ENCODE measurements at places on chromosomes 7 and 10.
A peak's percentile ranks its signal among the peaks of the same experiment; 100 is the strongest.

DNA sequence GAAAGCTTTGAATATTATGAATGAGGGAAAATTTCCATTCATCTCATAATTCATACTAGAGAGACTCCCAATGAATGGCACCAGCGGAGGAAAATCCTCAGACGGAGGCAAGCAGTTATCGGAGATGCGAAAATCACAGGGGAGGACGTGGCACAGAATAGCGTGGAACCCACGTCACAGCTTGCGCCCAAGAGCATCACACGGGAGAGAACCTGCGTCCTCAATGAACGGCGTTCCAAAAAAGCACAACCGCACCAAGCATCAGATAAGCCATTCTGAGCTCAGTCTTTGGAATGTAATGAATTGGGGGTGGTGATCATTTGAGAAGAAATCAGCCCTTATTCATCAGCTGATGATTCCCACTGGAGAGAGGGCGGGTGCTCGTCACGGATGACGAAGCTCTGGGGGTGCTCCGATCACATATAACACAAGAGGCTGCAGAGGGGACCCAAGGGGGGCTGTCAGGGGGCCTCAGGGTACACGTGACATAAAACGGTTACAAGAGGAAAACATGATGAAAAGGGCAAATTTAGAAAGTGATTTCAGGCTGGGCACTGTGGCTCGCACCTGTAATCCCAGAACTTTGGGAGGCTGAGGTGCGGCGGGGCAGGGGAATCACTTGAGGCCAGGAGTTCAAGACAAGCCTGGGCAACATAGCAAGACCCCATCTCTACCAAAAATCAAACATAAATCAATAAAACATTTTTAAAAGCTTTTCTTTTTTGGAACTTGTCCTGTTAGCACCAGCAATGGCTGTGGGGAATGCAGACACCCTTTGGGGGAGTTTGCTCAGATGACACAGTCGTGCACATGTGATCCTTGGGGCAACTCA is 33.8 kb upstream of the FIS1 start:
- peaks cover 5% of the 10 kb centered on the region for H3K27me3 ChIP-seq
- H3K36me3 ChIP-seq, result no peaks in the 10 kb centered on the region
- peak overlapping the region; percentile 18 for H3K27ac ChIP-seq
- DNase-seq, result no peak
- peaks cover 7% of the 10 kb centered on the region for H3K4me1 ChIP-seq
- no peak overlapping the region for H3K4me3 ChIP-seq

DNA sequence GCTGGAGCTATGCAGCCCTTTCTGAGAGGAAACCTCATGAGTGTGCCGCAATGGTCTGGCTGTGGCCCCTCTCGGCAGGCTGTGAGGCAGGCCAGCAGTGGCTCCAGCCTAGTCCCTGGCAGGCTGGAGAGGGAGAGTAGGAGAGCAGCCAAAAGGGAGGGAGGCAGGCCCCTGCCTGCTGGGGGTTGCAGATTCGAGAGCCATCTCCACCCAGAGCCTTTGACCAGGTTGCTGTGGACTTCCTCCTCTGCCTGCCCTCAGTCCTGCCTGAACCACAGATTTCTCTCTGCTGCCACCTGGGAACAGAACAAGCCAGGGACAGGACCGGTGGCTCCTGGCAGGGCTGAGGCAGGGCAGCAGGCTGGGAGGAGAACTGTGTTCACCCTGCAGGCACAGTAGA is 13.9 kb downstream of the PAX2 start:
- H3K36me3 ChIP-seq, result no peaks in the 10 kb centered on the region
- no peak for DNase-seq
- no peak overlapping the region for H3K27ac ChIP-seq
- peaks cover 77% of the 10 kb centered on the region for H3K27me3 ChIP-seq
- H3K4me1 ChIP-seq, result no peaks in the 10 kb centered on the region

GRCh38 chr7:101124376-101125056 is 2.4 kb upstream of the SERPINE1 start:
- H3K4me1 ChIP-seq, result peaks cover 44% of the 10 kb centered on the region
- H3K27ac ChIP-seq, result peak overlapping the region; percentile 82

DNA sequence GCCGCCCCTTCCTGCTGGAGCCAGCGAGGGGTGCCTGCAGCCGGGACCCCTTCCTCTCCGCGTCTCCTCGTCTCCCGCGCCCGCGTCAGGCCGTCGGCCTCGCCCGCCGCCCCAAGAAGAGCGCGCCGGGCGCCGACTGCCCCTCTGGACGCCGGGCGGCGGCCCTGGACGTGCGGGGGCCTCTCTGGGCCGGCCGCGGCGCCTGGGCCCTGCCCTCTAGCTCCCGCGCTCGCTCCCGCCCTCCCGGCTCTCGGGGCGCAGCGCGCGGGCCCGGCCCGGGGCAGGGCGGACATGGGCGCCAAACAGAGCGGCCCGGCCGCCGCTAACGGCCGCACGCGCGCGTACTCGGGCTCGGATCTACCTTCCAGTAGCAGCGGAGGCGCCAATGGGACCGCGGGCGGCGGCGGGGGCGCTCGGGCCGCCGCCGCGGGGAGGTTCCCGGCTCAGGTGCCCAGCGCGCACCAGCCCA is 704 bp downstream of the ZNRF2 start:
- H3K4me1 ChIP-seq, result peaks cover 45% of the 10 kb centered on the region
- peaks cover 11% of the 10 kb centered on the region for H3K36me3 ChIP-seq
- H3K27ac ChIP-seq, result no peak overlapping the region
- DNase-seq, result no peak
- H3K4me3 ChIP-seq, result peak overlapping the region; percentile 78

DNA sequence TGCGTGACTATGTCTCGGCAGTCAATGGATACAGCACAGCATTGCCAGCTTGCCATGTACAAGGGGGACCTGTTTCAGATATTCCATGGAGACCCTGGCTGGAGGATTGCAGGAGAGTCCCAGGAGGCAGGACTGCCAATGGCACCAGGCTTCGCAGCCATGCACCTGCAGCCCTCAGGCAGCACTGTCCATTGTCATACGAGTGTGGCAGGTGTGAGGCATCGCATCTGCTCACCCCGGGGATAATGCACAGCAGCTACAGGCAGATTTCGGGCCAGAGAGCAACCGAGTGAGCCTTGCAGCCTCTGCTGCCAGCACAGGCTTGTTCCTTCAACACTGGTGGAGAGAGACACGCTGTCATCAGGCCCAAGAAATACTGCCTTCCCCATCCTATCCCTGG is 415.1 kb downstream of the PAXIP1 start:
- DNase-seq, result no peak
- H3K27me3 ChIP-seq, result no peaks in the 10 kb centered on the region
- H3K27ac ChIP-seq, result no peak overlapping the region
- no peaks in the 10 kb centered on the region for H3K4me1 ChIP-seq

DNA sequence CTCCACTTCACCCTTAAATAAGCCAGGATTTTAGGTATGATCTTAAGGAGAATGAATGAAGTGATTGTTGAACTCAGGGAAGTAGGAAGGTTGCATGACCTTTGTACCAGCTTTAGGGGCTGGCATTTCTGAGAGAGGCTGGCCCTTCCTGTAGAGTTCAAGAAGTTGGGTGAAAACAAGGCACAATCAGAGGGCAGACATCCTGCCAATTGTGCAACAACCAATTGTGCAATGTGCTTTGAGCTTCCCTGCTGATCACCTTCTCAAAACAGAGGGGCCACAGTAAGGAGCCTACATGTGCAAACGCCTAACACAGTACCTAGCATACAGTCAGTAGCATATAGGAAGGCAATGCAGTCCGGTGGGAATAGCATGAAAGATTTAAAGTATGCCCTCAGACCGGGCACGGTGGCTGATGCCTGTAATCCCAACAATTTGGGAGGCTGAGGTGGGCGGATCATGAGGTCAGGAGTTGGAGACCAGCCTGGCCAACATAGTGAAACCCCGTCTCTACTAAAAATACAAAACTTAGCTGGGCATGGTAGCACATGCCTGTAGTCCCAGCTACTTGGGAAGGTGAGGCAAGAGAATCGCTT is 5.4 kb downstream of the CPVL start:
- no peak overlapping the region for H3K4me3 ChIP-seq
- no peak overlapping the region for H3K27ac ChIP-seq
- no peak for DNase-seq

- peaks cover 22% of the 10 kb centered on the region for H3K4me1 ChIP-seq
- peaks cover 2% of the 10 kb centered on the region for H3K36me3 ChIP-seq
- no peak overlapping the region for H3K4me3 ChIP-seq
- no peaks in the 10 kb centered on the region for H3K27me3 ChIP-seq
Measured at GRCh38 chr10:3925184-3925583, 140.2 kb upstream of the KLF6 start.

DNA sequence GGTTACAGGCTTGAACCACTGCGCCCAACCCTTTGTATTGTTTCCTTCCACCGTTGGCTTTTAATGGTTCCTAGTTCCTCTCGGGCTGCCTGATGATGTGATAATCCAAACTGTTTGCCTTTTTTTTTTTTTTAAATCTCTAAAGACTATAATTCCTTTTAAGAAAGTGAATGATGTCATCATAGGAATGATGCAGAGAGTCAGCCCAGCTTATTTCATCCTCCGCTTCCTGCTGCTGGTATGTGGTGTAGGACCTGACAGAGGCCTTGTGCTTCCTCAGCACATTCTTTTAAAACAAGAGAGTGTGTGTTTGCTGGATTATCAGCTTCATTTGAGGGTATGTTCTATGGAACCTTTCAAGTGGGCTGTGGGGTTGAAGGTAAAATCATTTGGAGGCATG is 241.4 kb downstream of the LRMDA start:
- H3K4me1 ChIP-seq, result no peaks in the 10 kb centered on the region
- peaks cover 3% of the 10 kb centered on the region for H3K27me3 ChIP-seq
- H3K36me3 ChIP-seq, result no peaks in the 10 kb centered on the region
- H3K4me3 ChIP-seq, result no peak overlapping the region
- DNase-seq, result no peak

DNA sequence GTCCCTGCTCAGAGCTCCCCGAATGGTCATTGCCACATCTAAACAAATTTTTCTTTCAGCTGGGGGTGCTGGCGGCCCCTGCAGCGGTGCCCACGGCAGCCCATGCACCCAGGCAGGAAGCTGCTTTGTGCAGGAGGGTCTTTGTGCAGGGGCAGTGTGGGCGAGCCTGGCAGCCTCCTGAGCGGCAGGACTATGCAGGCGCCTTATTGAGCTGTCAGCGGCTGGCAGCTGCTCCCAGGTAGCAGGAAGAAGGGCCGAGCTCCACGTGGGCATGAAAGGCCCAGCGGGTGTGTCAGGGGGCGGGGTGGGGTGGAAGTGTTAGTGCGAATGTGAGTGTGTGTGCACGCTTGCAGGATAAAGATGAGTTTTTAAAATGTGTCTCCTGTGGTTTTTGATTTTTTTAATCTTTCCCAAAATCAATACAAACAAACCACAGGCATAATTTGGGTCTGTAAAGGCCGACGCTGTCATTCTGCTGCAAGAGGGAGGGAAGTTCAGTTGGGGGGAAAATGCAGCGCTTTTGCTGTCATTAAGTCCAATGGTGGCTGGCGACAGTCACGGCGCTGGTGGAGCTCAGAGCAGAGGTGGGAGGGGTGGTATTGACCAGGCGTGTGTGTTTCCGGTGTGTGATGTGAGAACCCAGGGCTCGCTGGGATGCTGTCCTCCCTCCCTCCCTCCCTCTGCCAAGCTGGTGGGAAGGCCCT is 83.9 kb downstream of the LHPP start:
- H3K27ac ChIP-seq, result no peak overlapping the region
- H3K4me1 ChIP-seq, result no peaks in the 10 kb centered on the region
- H3K4me3 ChIP-seq, result no peak overlapping the region

DNA sequence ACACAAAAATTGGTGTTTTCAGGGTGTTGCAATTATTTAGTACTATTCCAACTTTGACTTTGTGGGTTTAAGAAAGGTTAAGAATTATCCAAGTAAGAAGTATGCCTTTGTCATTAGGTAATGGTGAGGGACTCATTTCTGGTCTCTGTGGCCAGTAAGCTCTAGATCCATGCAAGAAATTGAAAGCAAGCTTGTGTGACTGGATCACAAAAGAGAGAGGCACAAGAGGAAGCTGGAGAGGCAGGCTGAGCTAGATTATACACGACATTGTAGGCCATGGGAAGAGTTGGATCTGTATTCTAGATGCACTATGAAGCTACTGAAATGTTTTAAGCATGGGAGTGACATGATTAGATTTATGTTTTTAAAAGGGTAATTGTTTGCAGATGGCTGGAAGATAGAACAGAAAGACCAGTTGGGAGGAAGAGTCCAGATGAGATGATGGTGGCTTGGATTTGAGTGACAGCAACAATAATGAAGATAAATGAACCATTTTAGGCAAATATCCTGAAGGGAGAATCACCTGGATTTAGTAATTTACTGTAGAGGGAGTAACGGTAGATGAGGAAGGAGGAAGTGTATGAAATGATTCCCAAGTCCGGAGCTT is 50.0 kb downstream of the CALD1 start:
- H3K4me3 ChIP-seq, result no peak overlapping the region
- H3K27ac ChIP-seq, result no peak overlapping the region
- no peaks in the 10 kb centered on the region for H3K36me3 ChIP-seq
- DNase-seq, result no peak
- no peaks in the 10 kb centered on the region for H3K4me1 ChIP-seq

GRCh38 chr7:29329686-29330085 is 135.1 kb downstream of the CHN2 start:
- peaks cover 13% of the 10 kb centered on the region for H3K27me3 ChIP-seq
- H3K36me3 ChIP-seq, result no peaks in the 10 kb centered on the region
- H3K4me3 ChIP-seq, result no peak overlapping the region
- no peak overlapping the region for H3K27ac ChIP-seq
- DNase-seq, result no peak

GRCh38 chr7:98398567-98399372 is 2.1 kb downstream of the BAIAP2L1 start:
- peaks cover 9% of the 10 kb centered on the region for H3K4me1 ChIP-seq
- no peak overlapping the region for H3K4me3 ChIP-seq
- no peaks in the 10 kb centered on the region for H3K36me3 ChIP-seq
- DNase-seq, result no peak
- peaks cover 29% of the 10 kb centered on the region for H3K27me3 ChIP-seq

DNA sequence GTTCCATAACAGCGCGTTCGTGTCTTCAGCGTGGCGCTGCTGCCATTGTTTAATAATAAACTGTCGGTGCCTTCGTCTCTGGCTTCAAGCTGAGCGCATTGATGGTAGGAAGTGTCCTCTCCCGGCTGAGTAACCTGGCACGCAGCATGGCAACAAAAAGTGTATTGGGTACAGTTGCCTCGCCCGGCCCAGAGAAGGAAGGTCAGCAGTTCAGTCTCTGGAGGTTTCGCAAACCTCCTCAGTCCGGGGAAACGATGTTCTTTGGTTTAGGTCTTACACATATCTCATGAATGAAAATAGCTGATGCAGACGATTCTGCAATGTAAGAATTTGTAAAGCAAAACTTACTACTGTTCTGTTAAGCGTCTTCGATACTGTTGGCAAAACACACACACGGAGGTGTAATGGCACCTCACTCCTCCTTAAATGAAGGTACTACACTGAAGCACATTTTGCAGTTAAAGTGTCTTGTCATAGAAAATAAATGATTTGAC is 739 bp upstream of the CCDC186 start:
- peak overlapping the region; percentile 84 for H3K27ac ChIP-seq
- H3K36me3 ChIP-seq, result peaks cover 10% of the 10 kb centered on the region
- H3K4me3 ChIP-seq, result peak overlapping the region; percentile 95
- peaks cover 12% of the 10 kb centered on the region for H3K27me3 ChIP-seq
- H3K4me1 ChIP-seq, result peaks cover 35% of the 10 kb centered on the region

- no peak overlapping the region for H3K4me3 ChIP-seq
- H3K36me3 ChIP-seq, result no peaks in the 10 kb centered on the region
- peaks cover 2% of the 10 kb centered on the region for H3K27me3 ChIP-seq
- H3K27ac ChIP-seq, result no peak overlapping the region
- no peak for DNase-seq
Measured at GRCh38 chr10:67306588-67307205, 380.9 kb downstream of the LRRTM3 start.

GRCh38 chr7:133015888-133016287 is 66.0 kb downstream of the CHCHD3 start:
- no peaks in the 10 kb centered on the region for H3K4me1 ChIP-seq
- H3K36me3 ChIP-seq, result peaks cover 6% of the 10 kb centered on the region
- no peak overlapping the region for H3K27ac ChIP-seq
- no peak for DNase-seq

Measured in activated T-helper 1 cell treated with anti-CD3 and anti-CD28 coated beads, Interleukin-12 subunit alpha, Interleukin-12 subunit beta, Interleukin-2, Interleukin-4 antibody, amounts not matched to agents 30 ng/mL and 10 ng/mL and 1 ng/mL, durations not matched to agents 14 hours and 24 hours and 36 hours (primary cell).